Inflammatory macrophage treated with lipopolysaccharide for 1 hour (primary cell): ENCODE measurements at places on chromosomes 12 and 14.
A peak's percentile ranks its signal among the peaks of the same experiment; 100 is the strongest.

- no peak for DNase-seq
Measured at GRCh38 chr12:97404093-97404492, 58.5 kb upstream of the RMST start.

- no peak for DNase-seq
Measured at GRCh38 chr12:127489061-127489460, 777.9 kb upstream of the TMEM132C start.

DNA sequence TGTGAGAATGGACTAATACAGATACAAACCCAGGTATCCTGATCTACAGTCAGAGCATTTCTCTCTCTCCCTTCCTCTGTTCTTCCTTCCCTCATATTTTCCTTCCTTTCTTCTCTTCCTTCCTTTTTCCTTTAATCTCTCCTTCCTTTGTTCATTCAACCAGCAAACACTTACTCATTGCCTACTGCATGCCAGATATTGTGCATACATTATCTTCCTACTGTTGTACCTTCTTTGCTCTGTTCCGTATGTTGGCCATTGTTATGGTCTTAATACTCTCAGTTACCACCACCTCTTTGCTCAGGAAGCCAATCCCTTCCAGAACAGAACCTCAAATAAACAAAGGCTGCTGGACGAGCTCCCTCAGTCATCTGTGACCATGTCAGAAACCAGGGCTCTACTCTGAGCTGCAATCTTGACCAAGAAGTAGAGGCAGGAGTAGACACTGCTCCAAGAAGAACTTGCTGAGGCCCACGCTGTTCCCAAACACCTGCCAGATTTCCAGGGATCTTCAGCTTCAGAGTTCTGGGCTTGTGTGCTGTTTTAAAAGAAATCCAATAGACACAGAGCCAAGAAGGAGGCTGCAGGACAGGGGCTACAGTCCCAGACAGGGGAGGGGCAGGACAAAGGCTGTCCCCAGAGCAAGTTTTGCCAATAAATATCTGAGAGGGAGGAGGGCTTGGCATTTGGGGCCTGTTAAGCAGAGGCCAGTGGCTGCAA is 526.7 kb upstream of the TBX3 start:
- no peak for DNase-seq

DNA sequence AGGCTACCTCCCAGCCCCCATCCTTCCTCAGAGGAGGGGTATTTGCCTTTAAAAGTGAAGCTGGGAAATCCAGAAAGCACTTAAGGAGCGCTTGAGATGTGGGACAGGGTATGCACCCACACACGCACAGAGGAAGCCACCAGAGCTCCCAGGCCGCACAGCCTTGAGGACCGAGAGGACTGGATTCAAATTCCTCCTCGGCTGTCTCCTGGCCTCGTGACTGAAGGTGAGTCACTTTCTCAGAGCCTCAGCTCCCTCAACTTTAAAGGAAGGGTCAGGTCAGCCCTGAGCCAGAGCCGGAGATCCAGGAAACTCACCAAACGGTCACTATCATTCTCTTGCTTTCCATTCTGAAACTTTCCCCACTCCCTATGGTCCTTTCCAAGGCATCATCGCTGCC is 37.6 kb downstream of the BCL11B start:
- no peak for DNase-seq

- DNase-seq, result no peak
Measured at GRCh38 chr14:69055125-69055524, 76.0 kb upstream of the ACTN1 start.

DNA sequence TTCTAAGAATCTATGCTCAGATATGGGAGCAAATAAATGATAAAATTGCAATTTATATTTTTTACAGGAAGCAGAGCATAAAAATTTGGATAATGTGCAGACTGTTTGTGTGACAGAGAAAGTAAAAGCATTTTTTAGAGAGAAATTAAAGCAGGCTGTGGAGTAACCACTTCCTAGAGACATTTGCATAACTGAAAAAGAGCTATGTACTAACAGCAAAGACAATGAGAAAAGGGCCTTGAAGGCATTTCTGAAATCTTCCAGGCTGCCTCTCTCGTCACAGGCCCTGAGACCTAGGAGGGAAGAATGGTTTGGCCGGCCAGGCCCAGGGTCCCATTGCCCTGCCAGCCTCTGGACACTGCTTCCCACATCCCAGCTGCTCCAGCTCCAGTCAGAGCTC is 247.2 kb downstream of the ALX1 start:
- no peak for DNase-seq

GRCh38 chr14:69879175-69880043 is at the start of gene SMOC1:
TSS of gene SMOC1 (plus strand) at chr14:69879416. CDS start at chr14:69879679, 263 bp downstream.
- no peak for DNase-seq

DNA sequence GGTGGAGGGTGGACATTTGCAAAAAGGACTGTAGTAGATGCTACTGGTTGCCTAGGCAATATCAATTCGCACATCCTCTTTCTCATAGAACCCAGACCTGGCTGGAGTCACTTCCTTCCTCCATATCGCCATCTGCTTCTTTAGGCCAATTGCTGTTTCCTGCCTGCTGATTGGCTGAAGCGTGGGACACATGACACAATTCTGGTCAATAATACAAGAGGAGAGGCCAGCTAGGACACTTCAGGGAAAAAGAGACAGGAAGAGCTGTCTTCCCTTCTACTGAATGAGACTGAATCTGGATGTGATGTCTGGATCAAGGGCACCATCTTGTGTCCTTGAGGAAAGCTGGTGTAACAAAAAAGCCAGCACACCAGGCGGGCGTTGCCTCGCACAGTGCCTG is 53.8 kb downstream of the TRPV4 start:
- peak; percentile 12 for DNase-seq

GRCh38 chr14:63454863-63455622 is 88.1 kb downstream of the PPP2R5E start:
- DNase-seq, result no peak
